ENCODE measurements at places on chromosomes 5 and 9. TPM values are rescaled to one million over a fixed set of nuclear protein-coding genes. Genes with fewer than 3 reads are reported as not detected.

DNA sequence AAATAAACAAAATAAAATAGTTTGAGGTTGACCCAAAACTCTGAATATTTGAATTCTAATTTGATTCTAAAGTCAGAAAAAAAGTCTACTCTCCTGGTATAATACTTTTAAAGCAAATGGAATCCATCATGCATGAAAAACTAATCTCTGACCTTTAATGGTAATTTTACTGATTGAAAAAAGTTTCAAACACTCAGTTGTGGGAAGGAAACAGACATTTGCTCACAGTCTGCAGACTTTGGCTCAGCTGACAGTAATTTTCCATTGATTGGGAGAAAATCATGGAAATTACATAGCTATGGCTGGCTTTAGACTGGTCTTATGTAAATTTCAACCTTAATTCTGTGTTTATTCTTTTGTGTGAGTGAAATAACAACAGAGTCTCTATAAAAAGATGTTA, 574.3 kb downstream of the PDE4D start:
- DNase-seq = no peak

- no peak for DNase-seq
These were observed 158.0 kb downstream of the DEPDC1B start for GRCh38 chr5:60541980-60542379.

GRCh38 chr5:123085638-123086286, 3.3 kb upstream of the PRDM6 start:
- DNase-seq = no peak

- no peak for DNase-seq
These were observed 61.6 kb upstream of the C9orf72 start for GRCh38 chr9:27634879-27635278.

DNA sequence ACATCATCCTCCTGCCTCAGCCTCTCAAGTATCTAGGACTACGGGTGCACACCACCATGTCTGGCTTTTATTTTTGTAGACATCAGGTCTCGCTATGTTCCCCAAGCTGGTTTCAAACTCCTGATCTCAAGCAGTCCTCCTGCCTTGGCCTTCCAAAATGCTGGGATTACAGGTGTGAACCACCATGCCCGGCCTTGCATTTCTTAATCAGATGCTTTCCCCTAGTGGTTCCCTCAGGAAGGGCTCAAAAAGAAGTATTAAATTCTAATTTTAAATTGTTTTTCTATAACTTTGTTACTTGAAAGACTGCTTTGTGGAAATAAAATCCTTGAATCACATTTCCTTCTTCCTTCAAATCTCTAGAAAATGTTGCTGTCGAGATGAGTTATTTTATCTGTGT, 79.5 kb upstream of the ROR2 start:
- DNase-seq = no peak

DNA sequence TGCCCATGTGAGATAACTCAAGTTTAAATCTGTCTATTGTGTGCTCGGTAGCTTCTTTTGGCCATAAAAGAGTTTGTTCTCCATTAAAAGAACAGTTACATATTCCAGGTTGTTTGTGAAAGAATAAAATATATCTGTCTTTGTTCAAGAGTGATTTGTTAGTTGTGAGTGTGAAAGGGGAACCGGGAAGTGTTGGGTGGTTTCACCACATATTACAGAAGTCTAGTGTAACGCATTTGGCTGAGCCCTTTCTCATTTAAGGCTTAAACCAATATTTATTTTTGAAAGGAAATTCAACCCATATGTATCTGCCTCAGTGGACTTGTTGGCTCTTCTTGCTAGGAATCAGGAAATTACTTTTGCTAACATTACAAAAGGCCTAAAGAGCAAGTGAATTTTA, 54.1 kb upstream of the DMRTA1 start:
- no peak for DNase-seq

DNA sequence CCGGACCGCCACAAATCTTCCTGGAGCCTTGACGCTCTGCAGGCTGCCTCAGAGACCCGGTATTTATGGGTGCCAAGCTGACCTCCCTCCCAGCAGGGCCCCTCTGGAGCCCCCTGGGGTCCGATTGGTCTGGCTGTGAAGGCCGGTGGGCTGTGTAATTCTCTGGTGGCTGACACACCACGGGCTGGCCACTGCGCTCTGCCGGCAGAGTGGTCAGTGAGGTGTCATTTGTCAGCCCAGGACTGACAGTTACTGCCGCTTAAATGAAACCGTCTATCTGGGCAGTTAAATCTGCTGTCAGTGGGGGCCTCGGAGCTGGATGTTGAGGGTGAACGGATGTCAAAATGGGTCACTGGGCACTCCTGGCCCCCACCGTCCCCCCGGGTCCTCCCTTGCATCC, 10.7 kb downstream of the NR5A1 start:
- DNase-seq = no peak

DNA sequence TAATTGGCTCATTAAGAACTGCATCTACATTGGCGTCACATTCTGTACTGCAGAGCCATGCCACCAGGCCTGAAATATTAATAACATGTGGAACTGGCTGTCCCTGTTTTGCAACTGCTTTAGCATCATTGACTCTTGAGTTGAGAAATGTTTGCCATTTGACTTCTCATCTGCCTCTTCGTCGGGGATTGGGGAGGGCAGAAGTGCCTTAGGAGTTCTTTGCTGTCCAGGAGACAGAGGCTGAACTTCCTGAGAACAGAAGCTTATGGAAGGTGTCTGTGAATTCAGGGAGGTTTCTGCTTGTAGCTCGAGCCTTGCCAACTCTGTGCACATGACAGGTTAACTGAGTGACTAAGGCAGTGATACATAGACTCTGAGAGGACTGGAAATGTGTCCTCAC, 265.0 kb downstream of the KIF4B start:
- no peak for DNase-seq

- no peak for DNase-seq
These were observed 8.6 kb downstream of the C9orf72 start for GRCh38 chr9:27564670-27565069.

- DNase-seq = peak; percentile 71
These were observed 724 bp downstream of the PAM start for GRCh38 chr5:102755686-102756371.

- no peak for DNase-seq
These were observed 4.9 kb upstream of the NXNL2 start for GRCh38 chr9:88530051-88530450.

DNA sequence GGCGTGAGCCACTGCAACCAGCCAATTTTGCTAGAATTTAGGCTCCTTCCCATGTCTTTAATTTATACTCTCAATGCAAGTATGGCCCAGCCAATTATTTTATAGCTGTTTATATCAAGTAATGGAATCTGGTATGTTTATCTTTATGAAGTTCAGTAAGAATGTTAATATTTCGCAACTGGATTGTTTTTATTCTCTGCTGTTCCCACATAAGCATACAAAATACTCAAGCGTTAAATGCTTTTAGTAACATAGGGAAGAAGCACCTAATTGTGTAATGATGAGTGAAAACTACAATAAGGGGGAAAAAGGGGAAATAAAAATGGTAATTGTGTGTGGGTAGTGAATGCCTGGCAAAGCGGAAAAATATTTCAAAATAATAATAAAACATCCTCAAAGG, 21.3 kb downstream of the PWWP2A start:
- no peak for DNase-seq

GRCh38 chr9:81600631-81601030, 88.7 kb downstream of the TLE1 start:
- DNase-seq = no peak

- DNase-seq = no peak
These were observed 92.2 kb downstream of the SEMA6A start for GRCh38 chr5:116482394-116482793.

- DNase-seq = no peak
These were observed 27.4 kb upstream of the KIF12 start for GRCh38 chr9:114126247-114127060.

DNA sequence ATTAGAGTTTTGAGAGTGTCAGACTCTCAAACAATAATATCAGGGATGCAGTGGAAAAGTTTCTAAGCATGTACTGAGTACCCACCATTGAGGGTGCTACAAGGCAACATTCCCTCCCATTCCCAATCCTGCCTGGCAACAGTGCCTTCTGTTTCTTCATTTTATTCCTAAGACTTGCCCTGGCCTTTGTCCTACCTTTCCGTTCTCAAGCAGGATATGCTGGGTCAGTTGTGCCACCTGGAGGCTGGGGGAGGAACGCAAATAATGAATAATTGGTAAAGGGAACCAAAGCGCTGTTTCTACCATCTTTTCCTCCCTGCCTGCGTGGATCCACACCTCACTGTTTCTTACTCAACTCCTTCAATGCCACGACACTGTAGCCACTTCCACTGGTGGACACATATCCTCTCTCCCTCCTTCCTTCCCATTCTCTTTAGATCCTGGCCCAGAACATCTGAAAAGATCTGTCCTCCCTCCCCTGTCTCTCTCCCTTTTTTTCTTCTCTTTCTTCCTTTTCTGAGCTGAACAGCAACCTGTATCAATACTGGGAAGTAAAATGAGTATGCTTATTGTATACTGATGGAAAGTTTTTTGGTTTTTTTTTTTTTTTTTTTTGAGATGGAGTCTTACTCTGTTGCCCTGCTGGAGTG, 149.5 kb downstream of the C9orf152 start:
- peak; percentile 40 for DNase-seq

DNA sequence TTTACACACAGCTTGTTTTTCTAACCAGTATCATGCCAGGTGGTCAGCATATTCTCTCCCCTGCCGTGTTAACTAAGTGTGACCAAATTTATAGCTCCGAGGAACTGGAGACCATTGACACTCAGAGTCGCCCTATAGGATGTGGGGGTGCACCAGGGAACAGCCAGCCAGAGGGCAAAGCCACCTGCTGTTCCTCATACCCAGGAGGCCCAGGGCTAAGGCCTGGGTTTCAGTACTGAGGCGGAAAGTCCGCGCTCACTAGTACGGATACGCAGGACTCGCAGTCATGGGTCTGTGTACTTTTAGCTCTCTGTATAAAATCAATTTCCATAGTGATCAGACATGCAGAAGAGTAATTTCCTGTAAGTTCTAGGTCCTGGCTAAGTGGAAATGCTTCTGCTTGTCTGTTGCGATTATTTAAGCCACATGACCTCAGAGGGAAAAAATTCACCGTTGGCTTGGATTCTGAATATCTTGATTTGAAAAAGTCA, 247.0 kb downstream of the AOPEP start:
- DNase-seq = no peak

GRCh38 chr9:1717882-1718281, 297.3 kb upstream of the SMARCA2 start:
- DNase-seq = no peak

Gene PGGT1B
- total RNA-seq = 49.2 TPM

Gene TICAM2
- total RNA-seq = 0.18 TPM

Gene FBN2
- 0.19 TPM for total RNA-seq

Gene LRRC19
- total RNA-seq = not detected

Gene IFNA13
- not detected for total RNA-seq

Gene MTMR12
- 23.9 TPM for total RNA-seq

Gene ARSI
- total RNA-seq = not detected

Gene TENT4A
- total RNA-seq = 24.7 TPM

Gene C5orf52
- total RNA-seq = not detected

Gene MBLAC2
- 3.7 TPM for total RNA-seq

Measured in activated T-cell treated with anti-CD3 and anti-CD28 coated beads, Interleukin-2, amount 50 U/mL, for 4 hours (primary cell).